Ureter (tissue), 1 donor: ENCODE measurements at places on chromosomes 11 and 22.

DNA sequence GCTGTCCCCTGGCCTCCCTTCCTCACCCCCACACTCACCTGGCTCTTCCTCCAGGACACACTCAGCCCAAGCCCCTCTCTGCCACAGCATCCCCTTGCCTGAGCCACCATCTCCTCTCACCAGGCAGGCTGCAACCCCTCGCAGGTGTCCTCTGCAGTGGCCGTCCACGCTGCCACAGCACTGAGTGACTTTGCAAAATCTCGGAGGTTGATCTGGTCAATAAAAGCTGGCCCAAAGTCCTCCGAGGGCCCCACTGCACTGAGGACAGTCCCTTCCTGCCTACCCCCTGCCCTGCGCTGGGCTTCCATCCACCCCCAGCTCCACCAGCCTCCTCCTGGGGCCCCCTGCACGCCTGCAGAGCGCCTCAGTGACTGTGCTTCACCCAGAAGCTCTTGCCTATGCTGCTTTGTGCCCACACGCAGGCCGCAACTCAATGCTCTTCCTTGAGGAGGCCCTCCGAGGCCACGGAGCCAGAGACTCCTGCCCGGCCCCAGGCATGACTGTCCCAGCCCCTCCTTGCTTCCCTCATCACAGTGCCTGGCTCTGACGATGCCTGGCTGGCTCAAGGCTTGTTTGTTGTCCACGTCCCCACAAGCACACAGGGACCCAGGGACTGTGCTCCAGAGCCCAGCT lies 30.8 kb upstream of the SLC22A12 start:
- DNase-seq = no peak

DNA sequence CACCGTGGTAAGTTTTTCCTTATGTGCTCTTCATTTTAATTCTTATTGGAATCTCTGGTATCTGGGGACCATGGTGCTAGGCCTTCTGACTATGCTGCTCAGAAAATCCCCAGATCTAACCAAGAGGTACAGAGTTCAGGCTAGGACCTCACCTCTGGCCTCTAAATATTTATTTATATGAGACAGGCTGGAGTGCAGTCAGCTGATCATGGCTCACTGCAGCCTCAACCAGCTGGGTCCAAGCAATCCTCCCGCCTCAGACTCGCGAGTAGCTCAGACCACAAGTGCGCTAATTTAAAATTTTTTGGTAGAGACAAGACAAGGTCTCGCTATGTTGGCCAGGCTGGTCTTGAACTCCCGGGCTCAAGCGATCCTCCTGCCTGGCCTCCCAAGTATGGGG lies 38.4 kb downstream of the PKNOX2 start:
- DNase-seq = no peak

DNA sequence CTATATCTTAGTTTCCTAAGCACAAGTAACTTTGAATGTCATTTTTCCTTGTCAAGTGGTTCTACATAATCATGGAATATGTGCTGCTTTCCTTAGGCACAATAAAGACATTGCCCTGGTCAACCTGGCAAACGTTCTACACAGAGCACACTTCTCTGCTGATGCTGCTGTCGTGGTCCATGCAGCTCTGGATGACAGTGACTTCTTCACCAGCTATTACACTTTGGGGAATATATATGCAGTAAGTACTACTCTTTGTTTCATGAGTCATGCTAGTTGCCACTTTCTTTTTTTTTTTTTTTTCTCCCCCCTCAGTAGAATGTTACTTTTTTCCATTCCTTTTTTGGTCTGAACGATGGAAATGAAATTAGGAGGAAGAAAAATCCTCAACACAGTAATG lies 38.5 kb downstream of the TTC17 start:
- no peak for DNase-seq

DNA sequence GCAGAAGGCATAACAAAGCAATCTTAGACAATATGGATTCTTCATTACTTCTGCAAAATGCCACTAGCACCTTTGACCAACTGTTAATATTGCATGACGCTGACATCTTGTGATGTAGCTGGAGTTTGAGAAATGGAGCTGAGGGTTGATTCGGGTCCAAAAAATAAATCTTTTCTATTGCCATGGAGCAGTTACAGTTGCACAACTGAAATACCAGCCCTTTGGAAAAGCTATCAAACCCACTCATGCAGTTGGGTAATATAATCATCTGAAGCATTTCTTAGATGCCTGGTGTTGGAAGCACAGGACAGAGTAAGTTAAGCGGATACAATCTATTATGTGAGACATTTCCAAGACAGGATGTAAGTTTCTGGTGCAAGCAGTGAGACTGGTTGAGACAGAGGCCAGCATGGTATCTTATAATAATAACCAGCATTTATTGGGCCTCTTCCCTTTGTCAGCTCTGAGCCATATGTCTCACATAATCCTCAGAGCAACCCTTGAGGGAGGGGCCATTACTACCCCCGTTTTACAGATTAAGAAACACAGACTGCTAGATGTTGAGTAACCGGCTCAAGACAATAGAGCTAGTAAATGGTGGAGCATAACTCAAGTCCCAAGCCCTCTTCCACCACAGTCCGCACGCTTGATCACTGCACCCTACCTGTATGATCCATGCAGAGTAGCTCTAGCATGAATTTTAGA lies 74.9 kb upstream of the CAPRIN1 start:
- no peak for DNase-seq

DNA sequence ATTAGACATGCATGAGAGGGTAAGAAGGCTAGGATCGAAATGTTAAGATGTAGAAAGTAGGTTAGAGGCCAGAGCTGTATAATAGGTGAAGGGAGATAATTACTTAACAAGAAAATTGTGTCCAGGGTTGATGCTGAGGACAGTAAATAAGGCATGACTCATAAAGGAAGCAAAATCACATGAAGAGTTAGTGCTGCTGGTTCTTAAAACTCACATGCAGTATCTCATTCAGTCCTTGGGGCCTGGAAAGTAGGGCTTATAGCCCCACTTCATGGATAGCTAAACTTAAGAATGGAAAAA lies 130.2 kb downstream of the NCAM1 start:
- DNase-seq = no peak

DNA sequence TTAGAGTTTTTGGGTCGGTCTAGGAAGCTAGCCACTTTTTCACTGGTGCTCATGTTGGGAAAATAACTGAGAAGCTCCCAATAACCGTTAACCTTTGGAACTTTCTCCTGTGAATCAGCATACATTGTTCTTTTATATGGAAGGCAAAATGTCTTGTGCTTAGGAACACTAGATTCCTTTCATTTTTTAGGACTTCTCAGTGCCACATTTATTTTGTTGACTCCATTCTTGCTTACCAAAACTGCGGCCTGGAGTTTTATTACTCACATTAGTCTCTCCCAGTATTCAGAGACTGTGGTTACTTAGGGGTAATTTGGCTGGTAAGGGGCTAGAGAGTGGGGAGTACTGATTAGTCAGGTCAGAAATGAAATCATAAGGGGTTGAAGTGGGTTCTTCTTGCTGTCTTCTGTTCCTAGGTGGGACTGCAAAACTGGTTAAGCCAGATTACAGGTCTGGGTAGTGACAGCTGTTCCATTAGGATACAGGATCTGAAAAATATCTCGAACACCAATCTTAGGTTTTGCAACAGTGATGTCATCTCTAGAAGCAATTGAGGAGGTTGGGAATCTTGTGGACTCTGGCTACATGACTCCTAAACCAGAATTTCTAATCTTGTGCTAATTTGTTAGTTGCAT lies 631.4 kb upstream of the LUZP2 start:
- no peak for DNase-seq

- DNase-seq = no peak
These were observed 40.0 kb downstream of the DCUN1D5 start for GRCh38 chr11:103051981-103052380.

GRCh38 chr11:11513422-11513821 lies 108.4 kb downstream of the GALNT18 start:
- no peak for DNase-seq

DNA sequence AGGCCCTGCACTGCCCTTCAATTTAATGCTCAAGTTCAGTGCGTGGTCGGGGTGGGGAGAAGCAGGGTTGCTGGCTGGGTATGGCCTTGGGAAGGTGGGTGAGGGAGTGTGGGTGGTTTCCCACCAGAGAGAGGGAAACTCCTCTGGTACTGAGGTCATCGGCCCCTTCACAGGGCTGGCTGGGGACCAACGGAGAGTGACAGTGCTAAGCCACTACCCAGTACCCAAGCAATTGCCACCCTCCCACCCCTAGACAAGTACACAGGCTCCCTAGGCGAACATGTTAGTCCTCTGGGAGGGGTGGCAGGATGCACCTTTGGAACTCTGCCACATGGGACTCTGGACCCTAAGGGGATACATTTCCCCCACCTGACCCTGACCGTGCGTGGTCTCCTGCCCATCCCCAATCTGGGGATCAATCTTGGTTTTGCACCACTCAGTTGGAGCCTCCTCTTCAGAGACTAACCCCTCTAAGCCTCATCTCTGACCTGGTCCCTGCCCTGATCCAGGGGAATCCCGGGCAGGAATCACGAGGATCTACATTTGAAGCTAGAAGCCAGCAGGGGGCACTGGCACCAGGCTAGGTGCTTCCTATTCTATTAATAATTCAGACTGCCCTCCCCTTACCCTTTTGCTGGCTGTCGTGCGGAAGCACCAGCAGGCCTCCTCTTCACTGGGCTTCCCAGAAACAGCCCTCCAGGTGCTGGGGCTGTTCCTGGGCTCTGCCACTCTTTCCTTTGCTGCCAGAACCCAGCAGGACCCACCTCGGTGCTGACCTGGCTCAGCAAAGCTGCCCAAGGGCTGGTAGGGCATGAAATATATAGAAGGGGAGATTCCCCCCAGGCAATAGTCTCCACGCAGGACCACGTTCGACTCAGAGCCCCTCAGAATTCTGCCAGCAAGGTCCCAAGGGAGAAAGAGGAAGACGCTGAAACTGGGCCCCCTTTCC lies 377.7 kb downstream of the TENM4 start:
- DNase-seq = no peak

- no peak for DNase-seq
These were observed 115.0 kb downstream of the TMPRSS5 start for GRCh38 chr11:113591117-113591516.

- peak; percentile 31 for DNase-seq
These were observed 544.9 kb downstream of the TBC1D22A start for GRCh38 chr22:47307326-47307725.

GRCh38 chr11:124511745-124512144 lies 31.7 kb downstream of the OR8B12 start:
- no peak for DNase-seq

DNA sequence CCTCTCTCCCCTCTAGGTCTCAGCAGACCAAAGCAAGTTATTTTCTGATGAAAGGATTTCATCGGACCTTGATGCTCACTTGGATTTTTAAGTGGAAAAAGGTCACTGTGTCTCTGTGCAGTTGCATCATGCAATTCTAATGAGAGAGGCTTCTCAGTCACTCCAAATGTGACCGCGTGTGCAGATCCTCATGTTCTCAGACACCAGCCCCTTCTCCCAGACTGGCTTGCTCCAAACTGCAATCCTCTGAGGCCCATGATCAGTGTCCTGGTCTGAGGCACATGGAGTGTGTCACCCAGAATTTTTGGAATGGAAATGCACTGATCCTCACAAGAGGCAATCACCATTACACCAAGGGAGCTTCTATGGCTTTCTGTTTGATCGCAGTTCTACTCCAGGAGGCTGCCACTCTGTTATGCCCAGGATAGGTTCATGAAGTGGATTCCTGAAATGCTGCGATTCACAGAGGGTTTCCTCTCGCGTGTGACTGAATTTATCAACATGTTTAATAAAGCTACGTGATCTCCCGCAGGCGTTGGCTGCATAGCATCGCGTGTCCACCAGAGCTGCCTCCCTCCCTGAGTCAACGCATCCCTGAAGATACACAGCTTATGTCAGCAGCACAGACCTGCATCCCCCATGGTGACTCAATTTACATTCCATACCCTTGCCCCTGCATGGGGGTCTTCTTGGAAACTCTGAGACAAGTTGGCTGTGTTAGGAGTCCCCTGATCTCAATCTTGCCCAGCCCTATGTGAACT lies 544.6 kb upstream of the B3GAT1 start:
- DNase-seq = no peak

DNA sequence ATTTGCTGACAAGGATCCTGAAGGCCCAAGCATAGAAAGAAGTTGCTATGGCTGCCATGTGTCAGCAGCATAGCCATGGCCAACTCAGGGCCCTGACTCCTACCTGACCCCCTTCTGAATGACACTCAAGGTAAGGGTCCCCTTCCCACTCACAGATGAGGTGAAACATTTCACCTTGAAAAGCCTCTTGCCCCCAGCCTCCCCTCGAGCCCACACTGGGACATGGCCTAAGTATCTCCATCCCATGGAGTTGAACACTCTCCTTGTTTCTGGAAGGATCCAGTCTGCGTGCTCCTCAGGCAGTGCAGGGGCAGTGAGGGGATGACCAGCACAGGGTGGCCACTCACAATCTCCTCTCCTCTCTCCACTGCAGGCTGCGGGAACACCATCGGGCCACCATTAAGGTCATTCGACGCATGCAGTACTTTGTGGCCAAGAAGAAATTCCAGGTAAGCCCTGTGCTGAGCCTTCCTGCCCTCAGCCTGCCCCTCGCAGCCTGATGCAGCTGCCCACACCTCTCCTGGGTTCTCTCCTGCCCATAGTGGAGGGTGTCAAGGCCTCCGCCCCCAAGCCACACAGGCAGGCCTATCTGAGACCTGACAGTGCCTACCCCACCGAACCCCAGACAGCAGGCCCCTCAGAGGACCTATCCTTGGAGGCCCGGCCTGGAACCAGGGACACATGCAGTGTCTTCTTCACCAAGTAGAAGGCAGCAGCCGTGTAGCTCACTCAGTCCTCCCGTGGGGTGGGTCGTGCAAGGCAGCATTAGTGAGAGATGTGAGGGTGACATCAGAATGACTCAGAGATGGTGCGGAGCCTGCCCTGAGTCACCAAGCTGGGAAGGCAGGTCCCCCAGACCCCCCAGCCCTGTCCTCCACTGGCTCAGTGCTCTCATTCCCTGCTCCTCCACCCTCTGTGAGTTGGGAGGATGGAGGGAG lies 68.9 kb upstream of the KCNQ1OT1 start:
- no peak for DNase-seq

- no peak for DNase-seq
These were observed 5.1 kb downstream of the FAM118A start for GRCh38 chr22:45314786-45315185.

DNA sequence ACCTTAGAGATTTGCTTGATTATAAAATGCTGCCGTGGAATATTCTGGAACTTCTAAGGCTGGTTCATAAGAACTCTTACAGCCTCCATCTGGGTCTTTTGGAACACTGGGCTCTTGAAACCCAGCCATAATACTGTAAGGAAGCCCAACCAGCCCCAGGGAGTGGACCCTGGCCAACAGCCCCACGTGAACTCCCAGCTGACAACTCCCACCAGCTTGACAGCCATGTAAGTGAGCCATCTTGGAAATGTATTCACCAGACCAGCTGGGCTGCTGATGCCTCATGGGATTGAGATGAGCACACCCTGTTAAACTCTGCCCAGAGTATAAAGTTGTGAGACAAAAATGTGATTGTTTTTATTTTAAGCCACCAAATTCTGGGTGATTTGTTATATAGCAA lies 378.7 kb upstream of the RAG2 start:
- DNase-seq = no peak

- DNase-seq = no peak
These were observed 10.3 kb downstream of the PARVG start for GRCh38 chr22:44191036-44191454.

DNA sequence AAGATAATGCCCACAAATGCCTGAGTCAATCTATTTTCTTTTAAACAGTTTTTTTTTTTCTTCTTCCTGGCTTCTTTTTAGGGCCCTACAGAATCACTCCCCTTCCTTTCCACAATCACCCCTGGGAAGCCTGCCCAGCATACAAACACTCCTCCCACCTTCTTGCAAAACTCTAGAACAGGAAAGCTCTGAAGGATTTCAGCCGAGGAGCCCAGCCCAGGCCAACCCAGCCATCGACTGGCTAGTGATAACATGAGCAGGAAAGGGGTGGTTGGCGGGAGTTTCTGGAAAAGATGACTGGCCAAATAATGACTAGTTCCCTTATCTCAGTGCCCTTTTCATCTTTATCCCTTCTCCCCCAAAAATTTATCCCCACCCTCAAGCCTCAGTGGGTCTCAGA lies 68.2 kb downstream of the USP35 start:
- peak; percentile 82 for DNase-seq
